ENCODE measurements at places on chromosomes 11 and 22.

GRCh38 chr11:41005986-41006385 is 453.5 kb downstream of the LRRC4C start:
- no peak for DNase-seq

DNA sequence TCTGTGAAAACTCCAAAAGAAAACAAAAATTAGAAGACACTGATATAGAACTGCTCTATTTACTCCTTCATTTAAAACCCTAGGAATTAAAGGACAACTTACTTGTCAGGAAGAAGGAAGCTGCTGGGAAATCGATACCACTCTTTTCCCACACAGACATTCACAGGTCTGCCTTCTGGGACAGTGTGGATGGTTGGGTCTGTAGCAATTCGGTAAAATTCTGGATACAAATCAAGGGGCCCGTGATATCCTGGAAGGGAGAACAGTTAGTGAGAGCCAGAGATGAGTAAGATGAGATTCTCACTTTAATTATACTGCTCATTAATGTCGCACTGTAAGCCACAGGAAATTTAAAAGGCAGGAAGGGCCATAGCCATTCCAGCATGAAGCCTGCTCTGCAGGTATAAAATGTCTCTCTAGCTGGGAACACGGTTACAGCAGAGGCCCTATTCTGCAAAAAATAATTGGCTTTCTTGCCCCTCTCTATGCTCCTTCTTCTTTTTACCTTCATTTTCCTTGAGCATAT is 34.0 kb downstream of the ALG9 start:
- no peak for DNase-seq

DNA sequence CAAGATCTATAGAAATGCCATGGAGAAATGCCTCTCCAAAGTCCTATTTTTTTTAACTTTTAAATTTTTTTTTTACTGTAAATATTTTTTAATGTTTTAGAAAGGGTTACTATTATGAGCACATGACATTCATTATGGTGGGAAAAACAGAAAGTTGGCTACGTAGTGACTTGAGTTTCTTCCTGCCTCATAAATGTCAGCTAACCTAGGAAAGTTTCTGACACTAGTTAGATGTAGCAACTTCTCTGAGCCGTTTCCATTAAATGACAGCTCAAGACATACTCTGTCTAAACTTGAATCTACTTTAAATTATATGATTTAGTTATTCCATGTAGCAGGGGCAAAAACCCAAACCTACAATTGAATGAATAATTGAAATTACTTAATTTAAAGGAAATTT is 18.4 kb upstream of the CTSC start:
- no peak for DNase-seq

DNA sequence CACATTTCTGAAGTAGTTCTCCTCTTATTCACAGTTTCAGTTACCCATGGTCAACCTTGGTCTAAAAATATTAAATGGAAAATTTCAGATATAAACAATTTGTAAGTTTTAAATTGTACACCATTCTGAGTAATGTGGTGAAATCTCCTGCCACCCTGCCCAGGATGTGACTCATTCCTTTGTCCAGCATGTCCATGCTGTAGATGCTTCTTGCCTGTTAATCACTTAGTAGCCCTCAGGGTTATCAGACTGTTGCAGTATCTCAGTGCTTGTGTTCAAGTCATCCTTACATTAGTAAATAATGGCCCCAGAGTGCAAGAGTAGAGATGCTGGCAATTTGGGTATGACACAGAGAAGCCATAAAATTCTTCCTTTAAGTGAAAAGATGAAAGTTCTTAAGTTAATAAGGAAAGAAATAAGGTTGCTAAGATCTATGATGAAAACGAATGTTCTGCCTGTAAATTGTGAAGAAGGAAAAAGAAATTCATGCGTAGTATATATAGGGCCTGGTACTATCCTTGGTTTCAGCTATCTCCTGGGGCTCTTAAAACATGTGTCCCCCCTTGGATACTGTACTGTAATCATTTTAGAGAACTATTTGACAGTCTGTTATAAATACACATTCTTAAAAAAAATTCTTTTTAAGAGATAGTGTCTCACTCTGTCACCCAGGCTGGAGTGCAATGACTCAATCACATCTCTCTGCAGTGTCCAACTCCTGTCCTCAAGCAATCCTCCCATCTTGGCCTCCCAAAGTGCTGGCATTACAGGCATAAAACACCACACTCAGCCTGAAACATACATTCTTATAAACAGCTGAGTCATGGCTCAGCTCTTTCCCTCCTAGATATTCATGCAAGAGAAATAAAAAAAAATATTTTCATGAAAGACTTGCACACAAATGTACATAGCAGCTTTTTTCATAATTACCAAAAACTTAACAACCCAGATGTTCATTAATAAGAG is 31.3 kb downstream of the MTNR1B start:
- DNase-seq = no peak

DNA sequence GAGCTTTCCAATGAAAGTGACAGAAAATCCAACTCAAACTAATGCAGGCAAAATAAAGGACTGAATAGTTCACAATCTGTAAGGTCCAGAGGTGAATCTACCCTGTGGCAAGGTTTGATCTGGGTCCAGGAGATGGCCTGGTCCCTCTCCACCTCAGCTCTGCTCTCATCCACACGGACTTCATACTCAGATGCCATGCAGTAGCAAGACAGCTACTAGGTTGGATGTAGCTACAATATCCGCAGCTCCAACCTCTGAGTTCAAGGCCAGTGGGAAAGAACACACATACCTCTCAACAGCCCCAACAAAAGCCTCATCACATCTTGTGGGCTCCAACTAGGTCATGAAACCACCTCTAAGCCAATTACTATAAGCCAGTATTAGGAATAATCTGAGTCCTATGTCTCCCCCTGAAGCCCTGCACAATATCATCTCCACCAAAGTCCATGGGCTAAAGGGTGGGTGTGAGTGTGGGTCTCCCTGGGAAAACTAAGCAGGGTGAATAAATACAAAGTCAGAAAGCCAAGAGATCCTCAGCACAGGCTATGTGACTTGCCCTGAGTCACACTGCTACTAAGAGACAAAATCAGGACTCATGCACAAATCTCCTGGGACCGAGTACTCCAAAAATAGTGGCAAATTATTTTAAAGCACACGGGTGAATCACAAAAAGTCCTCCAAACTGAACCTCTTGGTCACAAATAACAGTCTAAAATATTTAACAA is 78.8 kb downstream of the LARGE1 start:
- DNase-seq = no peak

DNA sequence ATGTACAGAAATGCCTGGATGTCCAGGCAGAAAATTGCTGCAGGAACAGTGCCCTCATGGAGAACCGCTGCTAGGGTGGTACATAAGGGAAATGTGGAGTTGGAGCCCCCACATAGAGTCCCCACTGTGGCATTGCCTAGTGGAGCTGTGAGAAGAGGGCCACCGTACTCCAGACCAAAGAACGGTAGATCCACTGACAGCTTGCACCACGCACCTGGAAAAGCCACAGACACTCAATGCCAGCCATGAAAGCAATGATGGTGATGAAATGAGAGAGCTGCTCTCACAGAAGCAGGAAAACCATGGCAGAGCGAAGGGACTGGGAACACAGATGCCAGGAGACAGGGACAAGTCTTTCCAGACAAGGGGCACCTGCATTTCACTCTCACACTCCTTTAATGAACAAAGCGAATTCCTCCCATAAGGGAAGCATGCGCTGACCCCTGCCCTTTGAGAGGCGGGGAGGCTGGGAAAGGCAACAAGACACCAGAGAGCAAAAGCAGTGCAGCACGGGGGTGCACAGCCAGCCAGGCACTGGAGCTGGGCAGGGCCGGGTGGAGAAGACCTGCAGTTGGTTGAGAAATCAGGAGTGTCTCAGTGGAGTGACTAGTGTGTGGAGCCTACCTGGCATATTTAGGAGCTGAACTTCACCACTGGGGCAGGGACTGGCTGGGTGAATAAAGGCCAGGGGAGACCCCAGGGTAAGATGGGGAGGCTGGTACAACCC is 1025.2 kb downstream of the TBC1D22A start:
- no peak for DNase-seq

GRCh38 chr11:86116386-86116726 is 47.5 kb upstream of the PICALM start:
- DNase-seq = no peak

- DNase-seq = no peak
Observed at GRCh38 chr11:88313441-88313840, 24.1 kb downstream of the CTSC start.

GRCh38 chr22:47891609-47892008 is 1129.2 kb downstream of the TBC1D22A start:
- no peak for DNase-seq

GRCh38 chr11:5123802-5124521 is 14.2 kb downstream of the OR52A5 start:
- peak; percentile 50 for DNase-seq

DNA sequence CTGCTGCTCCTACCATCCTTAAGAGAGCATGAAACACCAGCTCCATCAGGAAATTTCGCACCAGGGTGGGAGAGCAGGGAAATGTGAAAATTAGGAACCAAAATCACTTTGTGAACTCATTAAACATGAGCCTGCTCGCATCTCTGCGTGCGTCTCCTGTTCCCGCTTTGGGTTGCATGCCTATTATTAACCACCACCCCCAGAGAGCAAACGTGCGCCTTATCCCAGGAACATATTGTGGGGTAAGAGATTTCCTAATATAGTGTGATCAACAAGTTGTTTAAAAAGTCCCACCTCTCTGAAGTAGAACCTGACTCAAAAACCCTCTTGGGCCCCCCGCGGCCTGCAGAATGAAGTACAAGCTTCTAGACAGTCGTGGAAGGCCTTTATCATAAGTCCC is 115.0 kb downstream of the TENM4 start:
- no peak for DNase-seq

- DNase-seq = no peak
Observed at GRCh38 chr22:42879371-42880021, 22.4 kb upstream of the ARFGAP3 start.

DNA sequence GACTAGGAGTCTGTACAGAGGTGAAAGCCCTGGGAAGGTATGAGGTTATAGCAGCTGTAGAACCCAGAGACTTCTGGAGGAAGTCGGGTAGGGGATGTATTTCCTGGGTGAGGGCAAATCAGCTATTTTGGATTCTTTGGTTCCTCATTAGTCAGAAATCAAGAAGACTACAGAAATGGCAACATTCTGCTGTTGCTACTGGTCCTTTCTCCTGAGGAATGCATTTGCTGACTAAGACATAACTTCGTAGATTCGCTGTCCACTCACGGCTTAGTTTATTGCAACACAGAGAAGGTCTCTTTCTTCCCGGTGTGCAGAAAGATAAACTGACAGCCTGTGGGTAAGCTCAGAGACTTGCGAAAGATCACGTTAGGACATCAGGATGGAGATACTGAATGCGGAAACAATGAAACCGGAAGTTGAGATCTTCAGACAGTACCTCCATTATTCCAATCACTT is 25.3 kb upstream of the SESN3 start:
- no peak for DNase-seq

DNA sequence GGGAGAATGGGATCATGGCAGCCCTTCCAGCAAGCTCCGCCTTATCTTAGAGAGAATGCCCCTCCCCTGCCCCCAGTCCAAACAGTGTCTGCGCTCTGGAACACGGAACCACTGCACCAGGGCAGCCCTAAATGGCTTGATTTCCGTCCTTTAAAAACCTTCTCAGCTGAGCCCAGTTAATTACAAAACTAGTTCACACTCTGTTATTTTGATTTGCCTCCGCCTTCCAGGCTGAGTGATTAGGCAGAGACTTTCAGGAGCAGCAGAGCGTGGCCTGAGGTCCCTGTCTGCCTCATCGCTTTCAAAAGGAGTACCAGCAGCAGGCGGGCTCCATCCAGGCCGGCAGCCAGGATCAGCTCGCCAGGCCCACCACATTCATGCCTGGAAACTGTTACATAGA is 313.0 kb downstream of the BRD1 start:
- no peak for DNase-seq

DNA sequence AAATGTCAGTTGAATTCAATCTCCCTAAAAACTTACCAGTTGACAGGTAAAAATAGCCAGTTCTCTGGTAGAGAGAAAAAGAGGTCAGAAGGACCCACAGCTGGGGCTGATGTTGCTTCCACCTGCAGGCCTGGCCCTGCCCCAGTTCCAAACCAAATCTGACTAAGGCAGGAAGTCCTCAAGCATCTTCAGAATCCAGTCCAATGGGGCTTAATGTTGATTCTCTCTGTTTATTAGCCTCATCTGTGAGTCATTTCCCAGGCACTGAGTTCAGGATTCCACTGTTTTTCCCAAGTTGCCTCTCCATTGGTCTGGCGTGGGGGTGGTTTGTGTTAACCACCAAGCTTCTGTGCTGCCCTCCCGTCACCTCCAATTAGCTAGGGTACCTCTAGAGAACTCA is 601.8 kb downstream of the INSC start:
- DNase-seq = no peak

DNA sequence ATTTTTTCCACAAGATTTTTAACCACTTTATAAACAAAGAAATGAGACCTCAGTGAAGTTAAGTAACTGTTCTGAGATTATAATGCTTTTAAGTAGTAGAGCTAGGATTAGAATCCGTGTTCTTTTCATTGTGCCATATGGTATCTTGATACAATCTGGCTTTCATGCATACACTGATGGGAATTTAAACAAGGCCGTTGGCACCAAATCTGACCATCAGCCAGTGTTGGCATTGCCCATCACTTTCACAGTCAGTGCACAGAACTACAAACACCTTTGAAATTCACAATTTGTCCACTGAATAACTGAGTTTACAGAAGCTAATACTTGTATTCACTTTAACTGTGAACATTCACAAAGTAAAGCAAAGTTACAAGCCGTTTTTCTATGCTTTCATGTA is 1228.0 kb downstream of the TBC1D22A start:
- no peak for DNase-seq

GRCh38 chr11:128824191-128825049 is 42.7 kb downstream of the KCNJ1 start:
- no peak for DNase-seq

DNA sequence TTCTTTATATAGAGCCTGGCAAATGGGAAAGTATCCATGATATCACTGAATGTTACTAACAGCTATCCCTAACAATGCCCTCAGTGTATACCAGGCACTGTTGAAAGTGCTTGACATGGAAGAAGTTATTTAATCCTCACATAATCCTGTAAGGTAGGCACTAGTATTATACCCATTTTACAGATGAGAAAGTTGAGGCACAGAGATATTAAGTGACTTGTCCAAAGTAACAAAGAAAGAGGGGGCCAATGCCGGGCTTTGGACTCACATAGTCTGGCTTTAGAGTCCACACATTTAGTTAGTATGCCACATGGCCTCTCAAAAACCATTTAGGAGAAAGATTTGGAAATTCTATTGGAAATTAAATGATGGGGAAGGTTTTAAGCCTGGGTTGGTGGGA is 220.8 kb upstream of the PLET1 start:
- no peak for DNase-seq

- DNase-seq = peak; percentile 55
Observed at GRCh38 chr22:45602824-45603595, 68.6 kb upstream of the ATXN10 start.

- no peak for DNase-seq
Observed at GRCh38 chr11:134330611-134331353, 1.0 kb upstream of the GLB1L2 start.

- DNase-seq = no peak
Observed at GRCh38 chr22:17486313-17486712, 77.0 kb upstream of the SLC25A18 start.

Data from Right ventricle myocardium inferior (tissue), 1 donor.